ENCODE measurements at places on chromosomes 12 and 14. TPM values are rescaled to one million over a fixed set of nuclear protein-coding genes. Genes with fewer than 3 reads are reported as not detected.

DNA sequence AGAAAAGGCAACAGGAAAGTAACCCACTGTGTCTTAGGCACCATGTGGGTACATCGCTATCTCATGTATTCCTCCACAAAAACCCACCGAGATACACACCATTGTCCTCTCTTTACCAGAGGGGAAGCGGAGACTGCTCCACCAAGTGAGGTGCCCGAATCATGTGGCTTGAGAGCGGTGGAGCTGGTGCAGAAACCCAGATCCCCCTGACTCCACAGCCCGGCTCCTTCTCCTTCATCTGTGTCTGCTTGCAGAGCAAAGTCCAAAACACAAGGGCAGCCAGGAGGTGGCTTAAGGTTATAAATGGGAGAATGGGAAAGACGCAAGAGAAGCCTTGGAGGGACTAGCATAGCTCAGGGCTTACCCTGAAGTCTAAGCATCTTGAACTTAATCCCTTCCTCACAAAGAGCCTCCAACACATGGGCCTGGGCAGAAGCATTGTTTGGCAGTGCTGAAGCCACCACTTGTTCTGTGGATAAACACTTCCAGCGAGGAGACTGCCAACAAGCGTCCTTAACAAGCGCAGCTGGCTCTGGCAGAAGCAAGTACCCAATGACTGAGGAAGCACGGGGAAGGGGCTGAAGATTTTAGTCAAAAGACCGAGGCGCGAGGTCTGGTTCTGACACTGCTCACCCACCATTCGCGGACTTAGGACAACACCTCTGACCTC lies 83.0 kb downstream of the TTC7B start:
- no peak for ATAC-seq

- no peak for ATAC-seq
Observed at GRCh38 chr12:104669851-104670337, 213.1 kb downstream of the CHST11 start.

- ATAC-seq = no peak
Observed at GRCh38 chr14:42214981-42215491, 608.4 kb downstream of the LRFN5 start.

GRCh38 chr12:131116468-131117117 lies 162.9 kb downstream of the ADGRD1 start:
- ATAC-seq = no peak

GRCh38 chr14:72387726-72388125 lies 455.5 kb downstream of the RGS6 start:
- ATAC-seq = no peak

DNA sequence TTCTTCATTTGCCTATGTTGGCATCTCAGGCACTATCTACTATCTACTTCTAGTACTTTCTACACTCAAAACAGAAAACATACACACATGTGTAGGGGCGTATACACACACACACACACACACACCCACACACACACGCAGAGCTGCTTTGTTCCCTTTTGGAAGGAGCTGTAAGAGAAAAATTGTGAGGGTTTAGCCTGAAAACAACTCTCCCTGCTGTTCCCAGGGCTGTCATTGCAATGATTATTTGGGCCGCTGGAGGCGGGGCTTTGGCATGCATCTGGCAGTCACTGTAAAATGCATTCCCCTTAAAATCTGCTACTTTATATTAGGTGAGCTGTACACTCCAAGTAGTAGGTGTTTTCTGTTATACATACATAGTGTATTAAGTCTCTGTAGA lies 29.1 kb upstream of the SLC38A2 start:
- no peak for ATAC-seq

- ATAC-seq = no peak
Observed at GRCh38 chr12:118689793-118690192, 291.5 kb upstream of the SRRM4 start.

GRCh38 chr12:110004598-110004997 lies 5.4 kb downstream of the ANKRD13A start:
- ATAC-seq = peak; percentile 71

DNA sequence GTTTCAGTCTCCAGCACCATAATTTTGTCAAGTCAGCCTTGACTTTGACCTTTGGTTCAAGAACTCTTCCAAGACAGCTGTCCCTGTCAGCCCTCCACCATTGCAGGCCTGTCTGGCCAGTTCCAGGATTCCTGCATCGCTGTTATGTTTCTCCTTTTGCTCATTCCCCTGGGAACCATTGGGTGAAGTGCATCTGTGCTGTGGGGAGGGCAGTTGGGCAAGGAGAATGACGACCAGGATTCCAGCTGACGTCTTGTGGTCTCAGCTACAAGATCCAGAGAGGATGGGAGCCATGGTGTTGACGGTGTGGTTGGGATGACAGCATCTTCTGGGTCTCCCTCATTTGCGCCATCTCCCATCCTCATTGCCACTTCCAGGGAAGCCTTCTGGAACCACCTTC lies 45.9 kb upstream of the SLC24A4 start:
- no peak for ATAC-seq

- no peak for ATAC-seq
Observed at GRCh38 chr12:7203109-7203508, 13.6 kb downstream of the PEX5 start.

DNA sequence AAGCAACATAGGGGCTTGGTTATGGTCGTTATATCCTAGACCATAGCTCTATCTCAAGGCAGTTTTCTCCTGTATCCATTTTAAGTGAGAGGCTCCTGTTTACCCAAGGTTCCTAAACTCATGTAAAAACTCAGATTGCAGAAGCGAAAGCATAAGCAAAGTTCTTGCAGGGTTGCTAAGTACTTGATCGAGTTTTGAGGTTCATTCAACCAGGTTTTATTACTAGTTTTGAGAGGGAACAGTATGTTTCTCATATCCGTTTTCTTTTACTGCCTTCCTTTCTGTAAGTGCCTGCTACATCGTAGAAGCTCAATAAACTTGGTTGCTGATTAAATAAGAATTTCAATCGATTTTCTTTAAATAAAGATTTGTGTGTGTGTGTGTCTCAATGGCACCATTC lies 5.1 kb downstream of the AKAP3 start:
- no peak for ATAC-seq

- ATAC-seq = no peak
Observed at GRCh38 chr14:43132441-43132840, 1374.6 kb downstream of the FSCB start.

- ATAC-seq = no peak
Observed at GRCh38 chr14:37668646-37669045, 73.2 kb downstream of the TTC6 start.

DNA sequence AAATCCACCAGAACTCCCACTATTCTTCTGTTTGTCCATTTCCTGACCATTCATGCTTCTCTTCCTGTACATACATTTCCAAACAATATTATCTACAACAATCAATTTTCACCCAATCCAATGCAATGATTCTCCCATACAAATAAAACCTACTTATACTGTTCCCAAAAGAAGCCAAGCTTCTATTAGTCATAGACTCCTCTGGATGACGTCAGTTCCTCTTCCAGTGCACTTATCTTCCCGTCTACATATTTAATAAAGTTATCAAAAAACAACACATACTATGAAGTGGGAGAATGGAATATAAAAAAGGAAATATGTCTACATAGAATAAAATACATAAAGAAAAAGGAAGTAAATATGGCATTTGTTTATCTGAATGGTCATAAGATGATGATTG lies 165.4 kb downstream of the FOXG1 start:
- no peak for ATAC-seq

GRCh38 chr12:1474041-1474573 lies 120.3 kb downstream of the FBXL14 start:
- peak; percentile 93 for ATAC-seq

CLEC2B gene
- 54.0 TPM for total RNA-seq

ZNF891 gene
- 1.4 TPM for total RNA-seq
